ENCODE measurements at places on chromosomes 7 and 10. TPM values are rescaled to one million over a fixed set of nuclear protein-coding genes. Genes with fewer than 3 reads are reported as not detected.

Gene MSMB
- not detected for total RNA-seq

Gene ANKRD2
- not detected for total RNA-seq

Gene PRLHR
- under 0.01 TPM for total RNA-seq

Gene IKZF1
- 14.0 TPM for total RNA-seq

Gene MMD2
- total RNA-seq, result not detected

Gene GRID1
- 1.0 TPM for total RNA-seq

Gene MAP3K8
- 2.2 TPM for total RNA-seq

- no peak for DNase-seq
Measured at GRCh38 chr7:158053183-158053915, 534.3 kb downstream of the PTPRN2 start.

Data from stomach (tissue), 19 donors.